ENCODE measurements at places on chromosomes 3 and 15.

DNA sequence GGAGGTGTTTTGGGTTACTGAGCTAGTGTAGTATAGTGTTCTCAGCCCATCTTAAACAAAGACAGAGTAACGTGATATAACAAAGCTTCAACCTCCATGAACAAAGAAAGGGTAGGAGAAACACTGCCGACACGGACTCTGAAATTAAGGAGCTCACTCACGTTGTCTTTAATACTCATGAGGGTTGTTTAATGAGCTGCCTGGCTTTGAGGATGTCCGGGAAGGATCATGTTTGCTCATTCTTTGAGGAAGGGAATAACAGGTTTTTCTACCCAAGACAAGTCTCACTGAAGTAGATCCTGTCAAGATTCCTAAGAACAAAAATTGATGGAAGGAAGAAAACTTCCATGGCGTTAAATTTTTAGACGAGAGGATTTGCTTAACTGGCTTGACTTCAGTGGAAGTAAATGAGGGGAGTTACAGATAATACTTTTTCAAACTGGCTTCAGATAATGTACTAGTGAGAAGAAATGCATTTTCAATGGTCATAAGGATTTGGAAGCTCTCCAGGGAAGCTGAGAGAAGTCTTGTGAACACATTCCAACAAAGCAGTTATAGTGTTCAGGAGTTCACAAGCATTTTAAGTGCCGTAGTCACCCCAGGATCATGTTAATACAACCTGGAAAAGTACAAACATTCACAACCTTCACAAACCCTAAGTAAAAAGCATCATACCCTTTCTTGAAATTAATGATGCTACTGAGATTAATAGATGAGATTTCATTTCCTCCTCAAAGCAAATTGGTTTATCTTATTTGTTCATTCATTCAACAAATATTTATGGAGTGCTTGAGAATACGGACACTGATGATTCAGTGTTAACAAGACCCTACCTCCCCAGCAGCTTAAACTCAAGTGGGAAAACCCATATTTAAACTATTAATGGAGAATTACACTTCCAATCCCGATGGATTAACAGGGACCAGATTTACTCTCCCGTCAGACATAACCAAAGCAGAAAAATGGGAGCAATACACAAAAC, 101.5 kb downstream of the SHQ1 start:
- DNase-seq: no peak

DNA sequence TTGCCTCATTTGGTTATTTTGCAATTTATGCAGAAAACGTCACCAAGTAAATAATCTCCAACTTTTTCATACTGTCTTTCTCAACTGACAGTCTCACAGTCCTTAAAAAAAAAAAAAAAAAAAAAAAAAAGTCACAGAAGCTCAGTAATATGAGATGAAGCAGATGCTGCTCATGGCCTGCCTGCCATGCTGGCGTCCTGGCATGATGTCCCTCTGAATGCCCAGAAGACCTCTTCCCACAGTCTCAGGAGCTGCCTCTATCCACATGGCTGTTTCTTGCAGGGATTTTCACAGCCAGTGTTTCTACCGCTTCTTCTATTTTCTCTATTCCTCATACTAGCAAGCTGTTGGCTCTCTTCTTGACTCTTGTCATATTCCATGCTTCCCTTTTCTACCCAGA, 87.7 kb downstream of the TGFBR2 start:
- DNase-seq: no peak

GRCh38 chr3:150635076-150635475, 32.0 kb downstream of the SELENOT start:
- no peak for DNase-seq

DNA sequence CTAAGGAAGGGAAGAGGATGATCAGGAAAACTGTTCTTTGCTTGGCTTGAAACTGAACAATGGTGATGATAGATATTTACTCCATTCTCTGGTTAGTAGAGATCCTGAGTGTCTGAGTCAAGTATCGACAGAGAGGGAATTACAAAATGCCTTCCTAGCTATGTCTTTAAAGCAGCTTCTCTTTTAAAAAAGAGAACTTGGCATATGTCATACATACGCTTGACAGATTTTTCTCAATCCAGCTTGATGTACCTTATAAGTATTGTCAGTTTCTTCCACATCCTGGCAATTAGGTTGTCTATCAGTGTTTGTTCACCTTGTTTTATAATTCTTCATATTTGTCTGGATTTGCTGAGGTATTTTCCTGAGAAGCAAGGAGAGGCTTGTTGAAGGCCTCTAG, 5.0 kb upstream of the EPHB1 start:
- no peak for DNase-seq

DNA sequence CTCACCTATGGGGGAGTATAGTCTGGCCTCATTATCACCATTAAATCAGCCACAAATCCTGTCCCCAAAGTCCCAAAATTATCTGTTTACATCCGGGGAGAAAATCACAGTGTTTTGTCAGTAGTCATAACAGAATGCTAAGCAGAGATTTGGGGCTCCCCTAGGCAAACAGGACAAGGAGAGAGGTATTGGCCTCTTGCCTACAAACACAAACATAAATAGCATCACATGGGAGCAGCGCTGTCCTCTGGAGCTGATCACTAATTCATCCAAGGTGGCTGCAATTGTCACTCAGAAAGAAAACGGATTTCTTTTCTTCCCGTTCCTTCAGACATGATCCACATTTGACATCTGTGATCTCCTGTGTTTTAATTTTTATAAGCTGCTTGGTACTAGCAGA, 1028.1 kb downstream of the NTRK3 start:
- no peak for DNase-seq

- DNase-seq: no peak
Observed at GRCh38 chr15:92393980-92394308, 263 bp downstream of the ST8SIA2 start.

GRCh38 chr3:27501759-27502158, 17.6 kb upstream of the SLC4A7 start:
- DNase-seq: no peak

GRCh38 chr3:194680888-194681615, 4.6 kb upstream of the FAM43A start:
- no peak for DNase-seq

- DNase-seq: no peak
Observed at GRCh38 chr3:9986230-9986725, 363 bp downstream of the EMC3 start.

GRCh38 chr15:99632521-99632920, 66.7 kb downstream of the MEF2A start:
- no peak for DNase-seq

Measured in stromal cell of bone marrow (primary cell).